T-cell (primary cell): ENCODE measurements at places on chromosomes 5 and 9. TPM values are rescaled to one million over a fixed set of nuclear protein-coding genes. Genes with fewer than 3 reads are reported as not detected.

DNA sequence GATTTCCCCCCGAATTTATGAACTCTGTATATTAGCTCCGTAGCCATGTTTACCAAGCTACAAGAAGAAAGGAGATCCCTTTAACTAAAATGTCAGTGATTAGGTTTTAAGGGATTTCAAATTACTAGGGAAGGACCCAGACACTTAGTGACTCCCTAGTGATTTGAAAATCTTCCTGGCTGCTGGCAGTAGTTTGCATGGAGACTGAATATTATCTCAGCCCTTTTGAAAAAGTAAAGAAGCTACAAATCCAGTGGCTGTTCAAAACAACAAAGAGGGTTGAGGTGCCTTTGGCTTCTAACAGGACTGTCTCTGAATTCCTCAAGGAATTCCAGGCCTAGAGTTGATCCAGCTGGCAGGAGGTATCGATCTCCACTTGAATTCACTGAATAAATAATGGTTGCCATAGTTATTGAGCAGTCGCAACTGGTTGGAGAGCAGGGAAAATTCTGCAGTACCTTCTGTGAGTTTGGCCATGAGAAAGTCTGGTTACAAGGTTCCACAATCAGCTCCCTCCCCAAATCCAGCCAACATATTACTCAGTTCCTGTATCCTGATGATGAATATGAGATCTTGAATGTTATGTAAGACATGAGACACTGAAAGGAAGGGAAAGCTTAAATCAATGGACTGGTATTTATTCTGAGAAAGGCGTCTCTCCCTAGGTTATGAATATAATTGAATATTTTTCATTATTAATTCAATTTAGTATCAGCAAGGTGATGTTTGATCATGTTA lies 37.7 kb downstream of the NR4A3 start:
- no peak overlapping the region for H3K4me3 ChIP-seq
- no peaks in the 10 kb centered on the region for H3K36me3 ChIP-seq
- no peaks in the 10 kb centered on the region for H3K4me1 ChIP-seq
- DNase-seq = no peak
- H3K27me3 ChIP-seq = no peaks in the 10 kb centered on the region
- no peak overlapping the region for H3K27ac ChIP-seq

- DNase-seq = no peak
- no peak overlapping the region for H3K27ac ChIP-seq
- peaks cover 90% of the 10 kb centered on the region for H3K27me3 ChIP-seq
- H3K4me3 ChIP-seq = peak overlapping the region; percentile 63
Measured at GRCh38 chr9:93950619-93951601, 4.2 kb downstream of the BARX1 start.

DNA sequence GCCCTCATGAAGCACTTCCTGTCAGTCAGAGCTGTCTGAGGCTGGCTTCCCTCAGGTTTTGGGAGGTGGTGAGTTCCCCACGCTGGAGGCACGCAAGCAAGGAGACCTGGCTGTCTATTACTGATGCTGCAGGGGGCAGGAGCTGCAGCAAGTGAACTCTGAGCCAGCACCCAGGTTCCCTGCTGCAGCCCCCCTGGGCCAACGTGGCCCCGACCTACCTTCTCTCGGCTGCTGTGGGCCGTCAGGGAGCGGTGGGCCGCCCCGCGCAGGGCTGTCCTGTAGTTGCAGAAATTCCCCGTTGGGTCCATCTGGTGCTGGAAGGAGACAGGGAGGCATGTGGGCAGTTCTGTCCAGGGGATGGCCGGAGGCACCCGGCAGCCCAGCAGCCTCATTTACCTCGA lies 46.8 kb upstream of the RNF130 start:
- H3K36me3 ChIP-seq = no peaks in the 10 kb centered on the region
- no peak overlapping the region for H3K27ac ChIP-seq
- no peak for DNase-seq

PCA3 gene
- total RNA-seq = not detected

- no peak overlapping the region for H3K4me3 ChIP-seq
- peaks cover 27% of the 10 kb centered on the region for H3K36me3 ChIP-seq
- no peak for DNase-seq
- no peaks in the 10 kb centered on the region for H3K27me3 ChIP-seq
Measured at GRCh38 chr5:80139466-80139972, 104.4 kb downstream of the THBS4 start.

GRCh38 chr9:130607640-130608420 lies 28.5 kb downstream of the FUBP3 start:
- peaks cover 23% of the 10 kb centered on the region for H3K36me3 ChIP-seq
- no peaks in the 10 kb centered on the region for H3K4me1 ChIP-seq
- no peak for DNase-seq
- H3K27me3 ChIP-seq = no peaks in the 10 kb centered on the region

S1PR3 gene
- 0.12 TPM for total RNA-seq

GRCh38 chr5:5419291-5420210 lies 2.9 kb upstream of the ICE1 start:
- peaks cover 32% of the 10 kb centered on the region for H3K4me1 ChIP-seq
- no peak overlapping the region for H3K4me3 ChIP-seq
- no peaks in the 10 kb centered on the region for H3K27me3 ChIP-seq
- H3K27ac ChIP-seq = no peak overlapping the region
- DNase-seq = no peak

INSL6 gene
- not detected for total RNA-seq

GRCh38 chr5:68745448-68745847 lies 348.4 kb upstream of the SLC30A5 start:
- H3K4me1 ChIP-seq = no peaks in the 10 kb centered on the region
- no peak for DNase-seq
- no peaks in the 10 kb centered on the region for H3K27me3 ChIP-seq
- no peak overlapping the region for H3K4me3 ChIP-seq
- H3K36me3 ChIP-seq = no peaks in the 10 kb centered on the region

ALDOB gene
- not detected for total RNA-seq

FYB1 gene
- 580 TPM for total RNA-seq

- H3K4me1 ChIP-seq = no peaks in the 10 kb centered on the region
- H3K36me3 ChIP-seq = no peaks in the 10 kb centered on the region
- H3K4me3 ChIP-seq = no peak overlapping the region
- H3K27me3 ChIP-seq = no peaks in the 10 kb centered on the region
- DNase-seq = no peak
Measured at GRCh38 chr5:149735066-149735465, 5.0 kb downstream of the PPARGC1B start.

DOLPP1 gene
- total RNA-seq = 14.1 TPM

DNA sequence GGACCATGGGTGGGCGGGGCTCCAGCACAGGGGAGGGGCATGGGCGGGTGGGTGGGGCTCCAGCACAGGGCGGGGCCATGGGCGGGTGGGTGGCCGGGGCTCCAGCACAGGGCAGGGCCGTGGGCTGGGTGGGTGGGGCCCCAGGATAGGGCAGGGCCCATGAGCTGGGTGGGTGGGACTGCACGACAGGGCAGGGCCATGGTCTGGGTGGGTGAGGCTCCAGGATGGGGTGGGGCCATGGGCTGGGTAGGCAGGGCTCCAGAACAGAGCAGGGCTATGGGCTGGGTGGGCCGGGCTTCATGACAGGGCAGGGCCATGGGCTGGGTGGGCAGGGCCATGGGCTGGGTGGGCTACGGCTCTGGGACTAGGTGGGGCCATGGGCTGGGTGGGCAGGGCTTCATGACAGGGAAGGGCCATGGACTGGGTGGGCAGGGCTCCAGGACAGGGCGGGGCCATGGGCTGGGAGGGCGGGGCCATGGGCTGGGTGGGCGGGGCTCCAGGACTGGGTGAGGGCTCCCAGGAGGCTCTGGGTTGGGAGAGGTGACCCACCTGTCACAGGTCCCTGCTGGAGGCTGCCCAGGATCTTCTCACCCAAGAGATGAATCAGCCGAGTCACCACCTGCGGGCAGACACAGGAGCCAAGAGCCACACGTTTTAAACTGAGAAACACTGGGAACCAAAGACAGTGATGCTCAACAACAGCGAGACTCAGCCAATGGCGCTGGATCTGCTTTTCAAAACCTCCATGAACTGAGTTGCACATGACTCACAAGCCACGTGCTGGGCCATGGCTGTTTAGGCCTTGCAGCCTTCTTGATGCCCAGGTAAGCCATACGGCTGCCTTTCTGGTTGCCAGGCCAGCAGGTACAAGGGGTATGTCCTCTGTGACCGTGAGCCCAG lies 33.6 kb upstream of the NSMF start:
- H3K27ac ChIP-seq = no peak overlapping the region
- no peak for DNase-seq
- no peaks in the 10 kb centered on the region for H3K27me3 ChIP-seq
- no peaks in the 10 kb centered on the region for H3K4me1 ChIP-seq

- DNase-seq = no peak
- H3K4me1 ChIP-seq = no peaks in the 10 kb centered on the region
- no peaks in the 10 kb centered on the region for H3K27me3 ChIP-seq
- no peak overlapping the region for H3K27ac ChIP-seq
- peaks cover 11% of the 10 kb centered on the region for H3K36me3 ChIP-seq
Measured at GRCh38 chr5:10724781-10725507, 36.1 kb downstream of the DAP start.

DNA sequence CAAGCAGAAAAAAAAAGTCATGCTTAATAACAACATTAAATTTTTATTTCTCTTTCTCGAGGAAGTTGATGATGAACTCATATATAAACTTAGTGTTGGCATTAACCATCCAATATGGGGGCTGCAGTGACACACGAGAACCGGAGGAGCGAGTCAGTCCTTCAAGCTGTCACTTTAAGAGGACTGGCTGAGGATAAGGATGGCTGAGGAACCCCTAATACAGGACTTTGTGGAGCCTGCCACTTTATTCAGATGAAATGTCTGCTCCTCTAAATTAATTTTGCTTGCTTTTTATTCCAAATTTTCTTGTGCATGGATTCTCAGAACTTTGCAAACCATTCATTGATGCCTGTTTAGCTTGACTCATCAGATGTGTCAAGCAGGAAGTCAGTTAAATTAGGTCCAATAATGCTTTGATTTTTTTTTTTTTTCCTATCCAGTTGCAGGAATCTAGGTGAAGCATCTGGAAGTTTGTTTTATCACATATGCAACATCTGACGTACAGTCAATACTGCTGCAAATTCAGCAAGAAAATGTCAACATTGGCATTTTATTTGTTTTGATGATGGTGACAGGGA lies 144.2 kb upstream of the COL5A1 start:
- no peak overlapping the region for H3K4me3 ChIP-seq
- H3K27ac ChIP-seq = no peak overlapping the region
- no peak for DNase-seq

SPATA31C1 gene
- not detected for total RNA-seq

GRCh38 chr9:85402551-85402950 lies 339.2 kb downstream of the AGTPBP1 start:
- H3K4me1 ChIP-seq = no peaks in the 10 kb centered on the region
- DNase-seq = no peak
- no peak overlapping the region for H3K4me3 ChIP-seq
- no peaks in the 10 kb centered on the region for H3K36me3 ChIP-seq

SLC6A7 gene
- total RNA-seq = not detected

DNA sequence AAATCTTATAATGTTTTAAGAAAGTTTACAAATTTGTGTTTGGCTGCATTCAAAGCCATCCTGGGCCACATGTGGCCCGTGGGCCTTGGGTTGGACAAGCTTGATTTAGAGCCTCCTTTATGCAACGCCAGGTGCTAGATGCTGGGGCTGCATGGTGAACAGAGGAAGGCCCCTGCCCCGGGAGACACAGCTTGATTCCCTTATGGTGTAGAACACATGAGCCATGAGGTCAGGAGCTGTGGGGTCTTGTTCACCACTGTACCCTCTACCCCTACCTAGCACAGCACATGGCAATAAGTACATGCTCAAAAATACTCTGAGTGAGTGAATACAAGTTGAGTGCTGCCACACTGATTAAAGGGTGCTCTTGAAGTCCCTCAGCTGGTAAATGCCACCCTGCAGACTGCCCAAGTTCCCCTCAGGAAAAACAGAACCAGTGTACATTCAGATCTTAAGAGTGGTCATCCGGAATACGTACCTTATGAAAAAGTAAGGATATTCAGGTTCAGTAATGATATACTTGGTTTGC lies 71.9 kb downstream of the ARRDC3 start:
- peaks cover 20% of the 10 kb centered on the region for H3K4me1 ChIP-seq
- no peak for DNase-seq
- no peak overlapping the region for H3K4me3 ChIP-seq
- peak overlapping the region; percentile 79 for H3K27ac ChIP-seq

NUTM2F gene
- not detected for total RNA-seq

GRCh38 chr9:105554042-105554441 lies 3.9 kb upstream of the FKTN start:
- H3K27ac ChIP-seq = no peak overlapping the region
- H3K4me3 ChIP-seq = no peak overlapping the region
- no peaks in the 10 kb centered on the region for H3K36me3 ChIP-seq
- no peak for DNase-seq

GRCh38 chr9:106753155-106753671 lies 109.8 kb upstream of the ZNF462 start:
- no peak overlapping the region for H3K4me3 ChIP-seq
- no peak overlapping the region for H3K27ac ChIP-seq
- H3K36me3 ChIP-seq = no peaks in the 10 kb centered on the region
- H3K27me3 ChIP-seq = no peaks in the 10 kb centered on the region
- H3K4me1 ChIP-seq = no peaks in the 10 kb centered on the region
- no peak for DNase-seq

- H3K27ac ChIP-seq = no peak overlapping the region
- H3K4me1 ChIP-seq = no peaks in the 10 kb centered on the region
- no peaks in the 10 kb centered on the region for H3K36me3 ChIP-seq
Measured at GRCh38 chr5:174409070-174409469, 315.3 kb upstream of the MSX2 start.

OTULINL gene
- 44.7 TPM for total RNA-seq

SV2C gene
- total RNA-seq = 0.03 TPM

GRCh38 chr9:20197976-20198685 lies 409.3 kb upstream of the SLC24A2 start:
- H3K27me3 ChIP-seq = no peaks in the 10 kb centered on the region
- H3K4me1 ChIP-seq = no peaks in the 10 kb centered on the region
- H3K27ac ChIP-seq = no peak overlapping the region
- H3K4me3 ChIP-seq = no peak overlapping the region
- H3K36me3 ChIP-seq = no peaks in the 10 kb centered on the region

- peak overlapping the region; percentile 65 for H3K27ac ChIP-seq
- H3K27me3 ChIP-seq = no peaks in the 10 kb centered on the region
- peak; percentile 43 for DNase-seq
- peak overlapping the region; percentile 83 for H3K4me3 ChIP-seq
- no peaks in the 10 kb centered on the region for H3K36me3 ChIP-seq
Measured at GRCh38 chr9:107283623-107284616, 841 bp downstream of the RAD23B start.

MAPKAP1 gene
- 55.6 TPM for total RNA-seq

- H3K36me3 ChIP-seq = no peaks in the 10 kb centered on the region
- no peaks in the 10 kb centered on the region for H3K4me1 ChIP-seq
- H3K27ac ChIP-seq = no peak overlapping the region
Measured at GRCh38 chr9:83313781-83314180, 224.4 kb downstream of the FRMD3 start.

DNA sequence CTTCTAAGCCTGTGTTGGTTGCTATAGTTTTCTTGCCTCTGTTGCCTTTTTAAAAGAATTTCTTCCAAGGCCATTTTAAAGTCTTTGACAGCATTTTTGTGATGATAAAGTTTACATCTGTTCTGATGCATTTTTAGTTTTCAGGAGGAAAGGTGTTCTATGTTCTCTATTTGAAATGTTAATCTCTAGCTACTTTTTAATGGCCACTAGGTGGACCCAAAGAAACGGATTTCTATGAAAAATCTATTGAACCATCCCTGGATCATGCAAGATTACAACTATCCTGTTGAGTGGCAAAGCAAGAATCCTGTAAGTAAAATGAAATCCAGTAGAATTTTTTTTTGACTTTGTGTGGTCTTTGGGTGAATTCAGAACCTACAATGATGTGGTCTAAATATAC lies 60.2 kb downstream of the MELK start:
- no peak for DNase-seq
- H3K4me1 ChIP-seq = no peaks in the 10 kb centered on the region
- H3K4me3 ChIP-seq = no peak overlapping the region
- H3K36me3 ChIP-seq = no peaks in the 10 kb centered on the region
- no peak overlapping the region for H3K27ac ChIP-seq
- H3K27me3 ChIP-seq = no peaks in the 10 kb centered on the region

ADAMTS16 gene
- 0.09 TPM for total RNA-seq
